ENCODE measurements at places on chromosomes 6 and 20. TPM values are rescaled to one million over a fixed set of nuclear protein-coding genes. Genes with fewer than 3 reads are reported as not detected.

The TSBP1 gene
- total RNA-seq, result not detected

The WFDC5 gene
- not detected for total RNA-seq

The RSPO3 gene
- total RNA-seq, result 0.36 TPM

DNA sequence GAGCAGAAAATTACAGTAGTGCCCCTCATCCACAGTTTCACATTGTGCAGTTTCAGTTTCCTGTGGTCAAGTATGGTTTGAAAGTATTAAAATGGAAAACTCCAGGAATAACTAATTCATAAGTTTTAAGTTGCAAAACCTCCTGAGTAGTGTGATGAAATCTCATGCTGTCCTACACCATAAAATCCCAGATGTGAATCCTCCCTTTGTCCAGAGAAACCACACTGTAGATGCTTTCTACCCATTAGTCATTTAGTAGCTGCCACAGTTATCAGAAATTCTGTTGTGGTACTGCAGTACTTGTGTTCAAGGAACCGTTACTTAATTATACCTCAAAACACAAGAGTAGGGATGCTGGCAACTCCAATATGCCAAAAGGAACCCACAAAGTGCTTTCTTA, 74.7 kb downstream of the PTCHD4 start:
- H3K36me3 ChIP-seq, result no peaks in the 10 kb centered on the region
- no peak overlapping the region for H3K27ac ChIP-seq
- DNase-seq, result no peak
- H3K4me3 ChIP-seq, result no peak overlapping the region
- no peaks in the 10 kb centered on the region for H3K27me3 ChIP-seq

- H3K4me1 ChIP-seq, result no peaks in the 10 kb centered on the region
- no peaks in the 10 kb centered on the region for H3K27me3 ChIP-seq
- H3K27ac ChIP-seq, result no peak overlapping the region
- no peak for DNase-seq
These were observed 45.8 kb upstream of the JARID2 start for GRCh38 chr6:15200087-15200486.

DNA sequence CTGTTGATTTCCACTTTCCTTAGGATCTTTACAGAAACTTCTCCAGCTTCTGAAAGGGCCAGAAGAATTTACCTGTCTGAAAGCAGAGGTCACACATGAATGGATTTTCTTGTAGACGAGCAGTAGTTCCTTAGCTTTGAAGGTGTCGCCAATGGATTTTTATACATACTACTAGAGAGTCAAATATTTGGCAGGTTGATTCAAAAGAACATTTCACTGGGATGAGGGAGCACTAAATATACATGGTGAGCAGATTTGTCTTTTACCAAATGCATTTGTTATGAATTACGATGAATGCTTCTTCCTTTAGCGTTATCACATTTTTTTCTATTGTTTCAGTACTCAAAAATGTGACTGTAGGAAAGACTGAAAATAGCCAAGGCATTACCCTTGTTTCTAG, 162.3 kb downstream of the PAX1 start:
- H3K27me3 ChIP-seq, result peaks cover 9% of the 10 kb centered on the region
- H3K4me3 ChIP-seq, result no peak overlapping the region
- H3K36me3 ChIP-seq, result no peaks in the 10 kb centered on the region

- H3K27me3 ChIP-seq, result no peaks in the 10 kb centered on the region
- H3K36me3 ChIP-seq, result no peaks in the 10 kb centered on the region
- H3K4me3 ChIP-seq, result no peak overlapping the region
- H3K4me1 ChIP-seq, result no peaks in the 10 kb centered on the region
These were observed 757 bp upstream of the SAMD3 start for GRCh38 chr6:130223508-130223907.

GRCh38 chr6:125094563-125094962, 59.0 kb upstream of the TPD52L1 start:
- H3K27ac ChIP-seq, result no peak overlapping the region
- H3K27me3 ChIP-seq, result peaks cover 27% of the 10 kb centered on the region
- no peak for DNase-seq
- no peaks in the 10 kb centered on the region for H3K36me3 ChIP-seq
- no peak overlapping the region for H3K4me3 ChIP-seq

DNA sequence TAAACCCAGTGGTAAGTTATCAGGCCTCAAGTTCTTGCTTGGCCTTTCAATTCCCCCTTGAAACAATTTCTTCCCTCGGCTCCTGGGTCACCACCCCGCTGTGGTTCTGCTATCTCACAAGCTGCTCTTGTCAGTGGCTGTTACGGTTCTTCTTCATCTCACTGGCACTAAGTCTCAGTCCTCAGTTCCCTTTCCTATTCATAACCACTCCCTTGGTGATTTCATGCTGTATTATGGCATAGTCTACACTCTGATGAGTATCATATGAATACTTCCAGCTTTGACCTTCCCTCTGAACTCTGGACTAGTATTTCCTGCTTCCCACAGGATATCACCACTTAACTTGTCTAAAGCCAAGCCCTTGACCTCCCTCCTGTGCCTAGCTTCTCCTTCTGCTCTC, 7.9 kb downstream of the TAAR1 start:
- H3K27me3 ChIP-seq, result peaks cover 29% of the 10 kb centered on the region
- H3K4me1 ChIP-seq, result peaks cover 2% of the 10 kb centered on the region
- no peak overlapping the region for H3K27ac ChIP-seq

Data from progenitor cell of endocrine pancreas (in vitro differentiated cells).